ENCODE measurements at places on chromosomes 2 and 18.

DNA sequence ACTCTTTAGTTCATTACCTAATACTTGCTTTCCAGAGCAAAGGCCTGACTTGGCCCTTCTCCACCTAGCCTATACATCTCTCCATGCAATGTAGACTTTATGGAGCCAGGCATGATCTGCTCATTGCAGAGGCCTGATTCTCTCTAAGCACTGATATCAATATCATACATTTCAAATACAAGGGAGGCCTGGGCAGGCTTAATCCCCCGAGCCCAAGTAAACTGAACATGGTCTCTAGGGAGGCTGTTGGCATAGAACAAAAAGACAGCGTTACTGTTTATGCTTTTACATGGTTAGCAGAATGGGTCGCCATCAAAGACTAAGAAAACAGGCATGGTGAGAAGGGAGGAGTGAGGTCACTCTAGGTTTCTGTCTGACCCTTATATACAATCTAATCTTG is 695.1 kb downstream of the ZEB2 start:
- no peak for DNase-seq

DNA sequence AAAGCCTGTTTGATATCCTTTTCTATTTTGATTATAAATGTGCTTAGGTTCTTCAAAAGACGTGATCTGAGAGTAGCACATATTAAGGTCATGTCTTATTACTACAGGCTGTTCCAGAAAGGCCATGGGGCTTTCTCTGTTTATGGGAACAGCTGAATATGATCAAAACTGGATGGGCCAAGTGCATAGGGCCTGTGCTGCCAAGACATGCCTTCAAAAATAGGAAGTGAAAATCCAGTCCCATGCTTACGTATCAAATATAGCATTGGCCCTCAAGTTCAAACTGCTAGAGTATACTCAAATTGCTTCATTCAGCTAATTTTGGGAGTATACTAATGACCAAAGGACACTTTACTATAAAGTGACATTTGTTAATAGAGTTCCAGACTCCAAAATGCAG is 24.1 kb downstream of the SLC25A52 start:
- DNase-seq = no peak

- no peak for DNase-seq
These were observed 227.7 kb upstream of the BOD1L2 start for GRCh38 chr18:56919190-56919589.

GRCh38 chr2:61450144-61450543 is 20.7 kb downstream of the USP34 start:
- DNase-seq = peak; percentile 61

GRCh38 chr18:3616744-3617143 is 166.8 kb downstream of the TGIF1 start:
- DNase-seq = no peak

DNA sequence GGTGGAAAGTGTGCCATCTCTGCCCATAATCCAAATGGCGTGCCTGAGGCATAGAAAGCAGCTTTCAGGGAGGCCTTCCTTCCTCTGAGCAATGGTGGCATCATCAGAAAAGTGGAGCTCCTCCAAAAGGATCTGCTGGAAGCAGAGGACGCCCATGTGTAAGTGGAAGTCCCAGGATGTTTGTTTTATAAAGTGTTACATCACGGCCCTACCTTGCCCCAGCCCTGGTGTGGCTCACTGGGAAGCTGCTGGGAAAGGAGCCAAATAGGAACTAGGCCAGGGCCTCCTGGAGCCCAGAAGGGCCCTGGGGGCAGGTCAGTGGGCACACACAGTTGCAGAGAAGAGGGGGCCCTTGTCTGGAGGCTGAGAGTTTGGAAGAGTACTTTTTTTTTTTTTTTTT is 4.2 kb upstream of the ODC1 start:
- peak; percentile 93 for DNase-seq

DNA sequence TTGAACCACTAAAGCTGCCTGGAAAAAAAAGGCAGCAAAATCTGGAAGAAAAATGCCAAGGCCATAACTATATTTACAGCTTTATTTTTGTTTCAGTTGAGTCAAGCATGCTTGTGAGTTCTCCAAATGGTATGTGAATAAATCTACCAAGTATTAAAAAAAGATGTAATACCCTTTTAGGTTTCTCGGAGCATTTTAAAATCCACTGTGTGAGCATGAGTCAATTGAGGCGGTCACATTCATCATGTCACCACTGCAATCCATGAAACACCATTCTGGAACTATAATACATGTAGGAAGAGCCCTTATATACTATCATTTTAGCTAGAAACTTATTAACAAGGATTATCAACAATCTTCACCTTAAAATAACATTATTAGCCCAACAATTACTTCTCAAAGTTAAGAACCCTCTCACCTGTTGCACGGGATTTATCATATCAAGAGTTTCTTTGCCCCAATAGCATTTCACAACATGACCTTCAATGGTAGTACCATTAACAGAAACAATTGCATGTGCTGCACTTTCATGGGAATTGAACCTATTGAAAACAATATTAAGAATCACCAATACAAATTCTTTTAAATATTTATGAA is 24.2 kb upstream of the C2orf42 start:
- no peak for DNase-seq

DNA sequence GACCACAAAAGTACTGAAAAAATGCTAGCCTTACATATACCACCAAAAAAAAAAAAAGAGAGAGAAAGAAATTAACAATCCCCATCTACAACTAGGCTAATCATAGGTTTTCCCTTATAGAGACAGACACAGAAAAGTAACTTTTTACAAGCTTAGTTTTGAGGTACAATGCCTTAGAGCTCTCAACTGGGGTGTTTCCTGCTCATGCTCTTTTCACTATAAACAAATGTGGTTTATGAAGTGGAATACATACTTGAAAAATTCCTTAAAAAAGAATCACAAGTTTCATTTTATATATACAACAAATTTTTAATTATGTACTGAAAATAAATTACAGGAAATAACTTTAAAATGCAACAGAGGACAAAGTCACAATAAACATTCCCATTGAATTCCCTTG is 82.5 kb downstream of the ATL2 start:
- no peak for DNase-seq

DNA sequence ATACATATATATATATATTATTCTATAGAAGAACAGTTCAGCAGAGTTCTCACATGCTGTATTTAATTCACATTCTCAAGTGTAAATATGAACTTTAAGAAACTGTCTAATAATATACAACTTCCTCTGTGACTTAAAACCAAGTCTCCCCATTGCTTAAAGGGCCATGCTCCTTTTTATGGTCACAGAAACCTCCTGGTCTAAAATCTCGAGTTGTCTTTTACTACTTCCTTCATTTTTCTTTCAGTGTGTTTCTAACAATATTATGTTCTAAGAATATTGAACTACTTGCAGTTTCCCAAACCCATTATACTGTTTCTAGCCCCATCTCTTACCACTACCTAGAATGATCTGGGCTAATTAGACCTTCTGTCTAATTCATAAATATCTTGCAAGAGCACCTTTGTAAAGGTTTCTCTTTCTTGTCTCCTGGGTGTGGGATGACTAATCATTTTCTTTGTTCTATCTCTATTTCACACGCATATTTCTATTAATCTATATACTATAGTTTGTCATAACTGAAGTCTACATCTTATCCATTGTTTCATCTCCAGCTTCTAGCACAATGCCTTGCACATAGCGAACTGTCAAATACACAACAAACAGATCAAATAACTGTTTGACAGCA is 48.8 kb downstream of the ERBB4 start:
- no peak for DNase-seq

DNA sequence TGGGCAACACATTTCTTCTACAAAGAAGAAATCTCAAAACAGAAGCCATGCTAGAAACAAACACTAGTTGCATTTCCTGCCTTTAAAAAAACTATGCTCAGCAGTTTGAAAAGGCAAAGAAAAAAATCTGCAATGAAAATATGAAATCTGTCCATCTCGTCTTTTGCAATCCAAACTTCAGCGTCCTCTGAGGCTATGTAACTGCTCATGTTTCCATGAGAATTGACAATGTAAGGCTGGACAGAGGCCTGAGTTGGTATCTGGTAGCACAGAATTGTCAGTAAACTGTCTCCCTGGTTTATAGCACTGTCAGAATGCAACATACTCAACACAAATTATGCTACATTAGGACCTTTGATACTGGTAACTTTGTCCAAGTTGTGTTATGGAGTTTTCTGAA is 429.9 kb downstream of the ARHGAP15 start:
- no peak for DNase-seq

- peak; percentile 64 for DNase-seq
These were observed 5.7 kb downstream of the SMC6 start for GRCh38 chr2:17747684-17748452.

DNA sequence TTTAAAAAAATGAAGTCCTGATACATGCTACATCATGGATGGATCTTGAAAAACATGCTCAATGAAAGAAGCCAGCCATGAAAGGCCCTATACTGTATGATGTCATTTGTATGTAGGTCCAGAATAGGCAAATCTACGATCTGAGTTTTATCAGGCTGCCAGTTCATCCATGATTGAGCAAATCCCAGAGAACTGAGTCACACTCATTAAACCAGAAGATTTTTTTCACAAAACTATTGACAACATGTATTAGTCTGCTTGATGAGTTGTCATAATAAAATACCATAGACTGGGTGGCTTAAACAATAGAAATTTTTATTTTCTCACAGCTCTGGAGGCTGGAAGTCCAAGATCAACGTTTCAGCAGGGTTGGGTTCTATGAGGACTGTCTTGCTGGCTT is 130.7 kb downstream of the MREG start:
- DNase-seq = no peak

- DNase-seq = peak; percentile 93
These were observed 25.0 kb downstream of the SPEG start for GRCh38 chr2:219459460-219460311.

DNA sequence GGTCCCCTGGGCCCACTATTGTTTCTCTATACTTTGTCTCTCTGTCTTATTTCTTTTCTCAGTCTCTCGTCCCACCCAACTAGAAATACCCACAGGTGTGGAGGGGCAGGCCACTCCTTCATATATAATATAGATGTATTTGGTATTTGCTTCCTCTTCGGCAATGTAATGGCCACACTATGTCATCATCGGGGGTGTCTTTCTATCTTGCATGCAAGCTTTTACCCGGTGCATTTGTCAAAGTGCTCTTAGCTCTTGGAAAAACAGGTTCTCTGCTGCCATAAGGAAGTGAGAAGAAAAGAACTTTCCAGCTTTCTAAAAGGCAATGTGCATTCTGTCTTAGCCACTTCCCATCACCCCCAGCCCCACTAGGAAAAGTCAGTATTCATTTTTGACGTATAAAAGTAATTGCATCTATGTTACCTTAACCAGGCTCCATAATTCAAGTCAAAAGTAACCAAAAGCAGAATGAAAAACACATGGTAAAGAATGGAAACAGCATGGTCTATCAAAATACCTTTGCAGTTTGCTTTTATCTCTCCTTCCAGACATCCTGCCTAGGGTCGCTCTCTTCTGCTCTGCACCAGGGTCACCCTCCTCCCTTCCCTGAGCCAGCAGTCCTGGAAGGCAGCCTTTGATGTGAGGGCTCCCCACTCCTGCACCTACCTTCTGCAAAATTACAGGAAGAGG is 27.2 kb upstream of the FHL2 start:
- DNase-seq = no peak

- no peak for DNase-seq
These were observed 242.2 kb upstream of the FANCL start for GRCh38 chr2:58483307-58483706.

GRCh38 chr2:214069254-214069653 is 341.6 kb upstream of the VWC2L start:
- peak; percentile 77 for DNase-seq

GRCh38 chr2:16394986-16395550 is 270.6 kb downstream of the CYRIA start:
- DNase-seq = no peak

GRCh38 chr2:112187046-112187715 is 49.0 kb downstream of the FBLN7 start:
- no peak for DNase-seq

GRCh38 chr2:53933329-53933728 is 37.5 kb downstream of the PSME4 start:
- DNase-seq = no peak

DNA sequence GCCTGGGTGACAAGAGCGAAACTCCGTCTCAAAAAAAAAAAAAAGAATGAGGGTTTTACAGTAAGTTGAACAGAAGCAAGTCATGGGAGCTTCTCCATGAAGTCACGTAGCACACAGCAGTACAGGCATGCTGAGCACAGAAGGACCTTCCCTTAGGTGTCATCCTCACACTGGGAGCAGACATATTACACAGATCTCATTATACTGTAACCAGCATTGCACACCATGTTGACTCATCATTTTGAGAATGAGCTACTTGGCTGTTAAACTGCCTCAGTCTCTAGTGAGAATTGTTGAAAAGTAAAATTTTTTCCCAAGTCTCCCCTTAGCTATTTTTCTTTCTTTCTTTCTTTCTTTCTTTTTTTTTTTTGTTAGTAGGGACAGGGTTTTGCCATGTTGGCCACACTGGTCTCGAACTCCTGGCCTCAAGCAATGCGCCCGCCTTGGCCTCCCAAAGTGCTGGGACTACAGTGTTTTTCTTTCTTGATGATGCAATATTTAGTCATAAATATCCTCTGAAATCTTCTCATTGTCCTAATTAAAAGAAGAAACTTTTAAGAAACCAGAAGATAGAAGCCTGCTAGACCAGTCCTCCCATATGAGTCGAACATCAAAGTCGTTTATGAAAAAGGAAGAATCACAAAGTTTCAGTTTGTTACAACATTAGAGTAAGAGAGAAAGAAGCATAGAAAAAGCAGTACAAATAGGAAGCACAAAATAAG is 37.9 kb upstream of the PPP1CB start:
- peak; percentile 47 for DNase-seq

- peak; percentile 71 for DNase-seq
These were observed 23.2 kb downstream of the ADAM17 start for GRCh38 chr2:9532421-9532820.

- DNase-seq = no peak
These were observed 3.2 kb downstream of the BZW1 start for GRCh38 chr2:200814917-200815316.

Measured in NCI-H226 (cell line).